ENCODE measurements at places on chromosomes 12 and 14. TPM values are rescaled to one million over a fixed set of nuclear protein-coding genes. Genes with fewer than 3 reads are reported as not detected.

DNA sequence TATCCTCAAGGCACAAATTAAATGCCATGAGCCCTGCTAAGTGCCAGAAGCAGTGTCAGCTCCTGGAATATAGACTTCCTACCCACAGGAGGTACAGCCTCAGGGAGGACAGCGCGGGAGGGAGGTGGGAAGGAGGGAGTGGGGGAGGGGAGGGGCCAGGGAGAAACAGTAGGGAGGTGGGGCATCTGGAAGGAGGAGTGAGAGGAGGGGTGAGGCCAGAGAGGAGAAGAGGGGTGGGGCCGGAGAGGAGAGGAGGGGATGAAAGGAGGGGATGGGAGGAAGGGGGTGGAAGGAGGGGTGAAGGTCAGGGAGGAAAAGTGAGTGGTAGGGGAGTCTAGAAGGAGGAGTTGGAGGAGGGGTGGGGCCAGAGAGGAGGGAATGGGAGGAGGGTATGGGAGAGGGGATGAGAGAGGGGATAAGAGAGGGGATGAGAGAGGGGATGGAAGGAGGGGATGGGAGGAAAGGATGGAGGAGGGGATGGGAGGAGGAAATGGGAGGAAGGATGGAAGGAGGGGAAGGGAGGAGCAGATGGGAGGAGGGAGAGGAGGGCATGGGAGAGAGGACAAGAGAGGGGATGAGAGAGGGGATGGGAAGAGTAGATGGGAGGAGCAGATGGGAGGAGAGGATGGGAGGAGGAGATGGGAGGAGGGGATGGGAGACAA, 9.2 kb upstream of the CCDC197 start:
- DNase-seq: no peak

HSPA2 gene
- 3.0 TPM for total RNA-seq

GRCh38 chr14:52000696-52001095, 11.3 kb downstream of the RTRAF start:
- DNase-seq: no peak

DNA sequence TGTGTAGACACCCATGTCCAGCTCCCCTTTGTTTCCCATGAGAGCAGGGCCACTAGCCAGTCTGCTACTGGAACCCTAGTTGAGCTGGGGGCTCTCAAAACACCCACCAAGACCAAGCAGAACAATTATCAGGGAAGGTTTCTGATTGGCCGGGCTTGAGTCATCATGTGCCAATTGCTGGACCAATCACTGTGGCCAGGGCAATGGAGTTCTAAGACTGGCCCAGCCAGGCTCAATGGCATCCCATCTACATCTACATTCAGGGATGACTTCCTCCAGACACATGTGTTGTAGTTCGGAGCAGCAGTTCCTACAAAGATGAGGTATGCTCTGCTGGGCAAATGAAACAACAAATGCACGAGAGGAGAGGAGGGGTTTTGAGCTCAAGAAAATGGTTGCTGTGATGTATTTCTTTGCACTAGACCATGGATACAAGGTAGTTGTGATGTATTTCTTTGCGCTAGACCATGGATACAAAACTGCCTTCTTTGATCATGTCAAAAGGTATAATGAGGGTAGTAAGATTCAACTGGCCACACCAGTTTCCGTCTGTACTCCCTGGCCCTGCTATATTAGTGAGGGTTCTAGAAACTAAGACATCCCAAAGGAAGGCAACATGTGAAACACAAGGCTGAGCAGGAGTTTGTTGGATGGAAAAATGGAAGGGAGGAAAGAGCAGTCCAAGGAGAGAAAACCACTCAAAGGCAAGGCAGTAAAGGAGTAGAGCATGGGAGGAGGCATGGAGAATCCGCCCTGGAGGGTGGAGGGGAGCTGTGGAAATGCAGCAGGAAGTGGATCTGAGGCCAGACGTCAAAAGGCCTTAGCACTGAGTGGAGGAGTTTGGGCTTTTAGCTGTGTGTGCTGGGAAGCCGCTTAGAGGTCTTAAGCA, 8.9 kb upstream of the WSCD2 start:
- DNase-seq: no peak

CYP46A1 gene
- total RNA-seq: under 0.01 TPM

GRCh38 chr12:13229504-13229903, 33.0 kb downstream of the EMP1 start:
- no peak for DNase-seq

DNA sequence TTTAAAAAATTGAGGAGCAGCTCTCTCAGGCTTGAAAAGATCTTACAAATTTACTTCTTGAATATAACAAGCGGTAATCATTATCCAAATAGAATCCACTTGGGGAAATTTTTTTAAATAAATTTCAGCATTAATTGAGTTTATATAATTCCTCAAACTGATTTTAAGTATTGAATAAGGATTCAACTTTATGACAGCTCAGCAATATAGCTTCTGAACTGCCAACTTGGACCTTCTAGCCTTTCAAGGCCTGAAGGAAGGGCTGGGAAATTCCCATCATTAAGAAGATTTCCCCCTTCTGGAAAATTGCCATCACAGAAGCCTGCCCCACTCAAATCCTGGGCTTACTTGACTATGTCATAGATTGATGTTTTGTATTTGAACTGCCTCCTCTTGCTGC, 57.5 kb upstream of the GARIN2 start:
- DNase-seq: peak; percentile 16

DNA sequence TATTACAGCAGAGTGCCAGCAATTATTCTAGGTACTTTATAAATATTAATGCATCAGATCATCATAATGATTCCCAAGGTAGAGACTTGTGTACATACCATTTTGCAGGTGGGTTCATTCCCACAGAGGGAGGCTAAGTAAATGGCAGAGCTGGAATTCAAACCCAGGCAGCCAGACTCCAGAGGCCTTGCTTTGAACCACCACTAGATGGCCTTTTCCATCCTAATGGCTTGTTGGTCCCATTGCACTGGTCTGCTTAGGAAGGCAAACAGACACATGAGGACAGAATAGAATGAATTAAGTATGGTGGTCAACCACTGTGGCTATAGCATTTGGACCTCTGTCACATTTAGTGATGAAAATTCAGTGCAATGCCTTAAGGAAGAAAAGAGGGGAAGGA, 158.7 kb downstream of the METTL25 start:
- DNase-seq: peak; percentile 35

NTN4 gene
- 216 TPM for total RNA-seq

DNA sequence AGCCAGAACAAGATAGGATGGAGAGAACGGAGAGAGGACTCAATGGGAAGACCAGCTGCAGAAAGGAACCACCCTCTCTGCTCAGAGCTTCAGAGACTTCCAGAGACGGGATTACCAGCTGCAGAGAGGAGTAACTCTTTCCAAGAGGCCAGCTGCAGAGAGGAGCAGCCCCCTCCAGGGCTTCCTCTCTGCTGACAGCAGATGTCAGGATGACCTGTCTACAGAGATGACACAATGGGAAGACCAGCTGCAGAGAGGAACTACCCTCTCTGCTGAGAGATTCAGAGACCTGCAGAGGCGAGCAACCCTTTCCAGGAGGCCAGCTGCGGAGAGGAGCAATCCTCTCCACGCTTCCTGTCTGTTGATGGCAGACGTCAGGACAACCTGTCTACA, 61.8 kb downstream of the KLRG1 start:
- no peak for DNase-seq

KRT85 gene
- total RNA-seq: not detected

GRCh38 chr12:20194171-20194570, 174.2 kb upstream of the PDE3A start:
- DNase-seq: peak; percentile 17

- DNase-seq: no peak
These were observed 903.9 kb upstream of the FOXG1 start for GRCh38 chr14:27862684-27863083.

SMCO3 gene
- total RNA-seq: 2.2 TPM

CACNA1C gene
- total RNA-seq: 0.44 TPM

PPP1R13B gene
- total RNA-seq: 14.7 TPM

GRCh38 chr14:77003960-77004710, 24.4 kb downstream of the IRF2BPL start:
- DNase-seq: no peak
